Daoy (cell line): ENCODE measurements at places on chromosomes 11 and 22. TPM values are rescaled to one million over a fixed set of nuclear protein-coding genes. Genes with fewer than 3 reads are reported as not detected.

GRCh38 chr11:71423181-71423790 lies 24.9 kb downstream of the DHCR7 start:
- no peak for DNase-seq

DNA sequence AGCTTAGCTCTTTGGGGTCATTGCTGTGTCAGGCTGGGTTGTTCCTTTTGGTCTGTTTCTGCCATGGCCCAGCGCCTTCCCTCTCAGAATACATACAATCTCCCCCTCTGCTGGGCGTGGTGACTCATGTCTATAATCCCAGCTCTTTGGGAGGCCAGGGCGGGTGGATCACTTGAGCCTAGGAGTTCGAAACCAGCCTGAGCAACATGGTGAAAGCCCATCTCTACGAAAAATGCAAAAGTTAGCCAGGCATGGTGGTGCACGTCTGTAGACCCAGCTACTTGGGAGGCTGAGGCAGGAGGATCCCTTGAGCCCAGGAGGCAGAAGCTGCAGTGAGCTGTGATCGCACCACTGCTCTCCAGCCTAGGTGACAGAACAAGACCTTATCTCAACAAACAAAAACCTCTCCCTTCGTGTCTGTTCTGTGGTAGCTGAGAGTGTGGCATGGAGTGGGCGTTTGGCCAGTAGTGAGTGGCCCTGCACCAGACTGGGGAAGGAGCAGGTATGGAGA lies 46.7 kb upstream of the RAB1B start:
- peak; percentile 29 for DNase-seq

DNA sequence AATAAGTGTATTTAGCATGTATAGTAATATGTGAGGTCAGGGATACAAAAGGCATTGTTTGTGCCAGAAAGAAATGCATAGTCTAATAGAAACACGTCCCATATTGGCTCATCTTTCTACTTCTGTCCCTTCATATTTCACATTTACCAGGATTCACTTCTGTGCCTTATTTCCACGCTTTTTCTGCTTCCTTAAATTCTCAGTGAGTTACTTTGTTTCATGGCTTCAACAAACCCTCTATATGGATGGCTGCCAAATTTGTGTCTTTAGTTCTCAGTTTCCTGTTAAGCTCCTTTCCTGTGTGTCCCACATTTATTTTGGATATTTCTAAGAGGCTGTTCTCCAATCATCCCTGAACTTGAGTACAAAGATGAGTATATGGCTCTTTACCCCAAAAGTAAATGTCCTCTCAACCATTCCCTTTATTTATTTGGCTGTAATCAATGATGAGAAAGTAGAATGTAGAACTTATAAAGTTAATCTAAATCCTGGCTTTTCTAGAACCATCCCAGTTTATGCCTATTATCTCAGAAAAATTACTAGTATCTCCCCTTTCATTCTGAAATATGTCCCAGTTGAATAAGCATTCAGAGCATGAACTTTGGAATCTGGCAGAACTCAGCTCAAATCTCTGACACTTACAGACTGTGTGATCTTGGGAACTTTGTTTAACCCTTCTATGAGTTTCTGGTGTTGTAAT lies 23.5 kb downstream of the OR8B12 start:
- DNase-seq, result no peak

DNA sequence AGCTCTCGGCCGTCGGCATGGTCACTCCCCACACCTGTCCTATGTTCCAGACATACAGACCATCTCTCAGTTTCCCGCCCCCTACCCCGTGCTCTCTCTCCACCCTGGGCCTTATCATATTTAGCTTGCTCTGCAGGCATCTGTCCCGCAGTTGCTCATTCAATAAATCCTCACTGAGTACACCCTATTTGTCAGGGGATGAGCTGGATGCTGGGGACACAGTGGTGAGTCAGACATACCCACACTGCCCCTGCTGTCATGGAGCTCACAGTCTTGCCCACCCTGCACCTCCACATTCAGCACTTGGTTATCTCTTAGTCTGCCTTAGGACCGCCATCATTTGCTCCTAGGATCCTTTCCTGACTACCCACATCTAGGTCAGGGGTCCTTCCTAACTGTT lies 313.8 kb downstream of the LARGE1 start:
- DNase-seq, result no peak

GRCh38 chr11:84496122-84496521 lies 1131.0 kb downstream of the DLG2 start:
- no peak for DNase-seq

GRCh38 chr11:19455731-19456130 lies 215.0 kb upstream of the E2F8 start:
- DNase-seq, result no peak

- DNase-seq, result no peak
Observed at GRCh38 chr11:118896472-118896913, 12.8 kb downstream of the CXCR5 start.

DNA sequence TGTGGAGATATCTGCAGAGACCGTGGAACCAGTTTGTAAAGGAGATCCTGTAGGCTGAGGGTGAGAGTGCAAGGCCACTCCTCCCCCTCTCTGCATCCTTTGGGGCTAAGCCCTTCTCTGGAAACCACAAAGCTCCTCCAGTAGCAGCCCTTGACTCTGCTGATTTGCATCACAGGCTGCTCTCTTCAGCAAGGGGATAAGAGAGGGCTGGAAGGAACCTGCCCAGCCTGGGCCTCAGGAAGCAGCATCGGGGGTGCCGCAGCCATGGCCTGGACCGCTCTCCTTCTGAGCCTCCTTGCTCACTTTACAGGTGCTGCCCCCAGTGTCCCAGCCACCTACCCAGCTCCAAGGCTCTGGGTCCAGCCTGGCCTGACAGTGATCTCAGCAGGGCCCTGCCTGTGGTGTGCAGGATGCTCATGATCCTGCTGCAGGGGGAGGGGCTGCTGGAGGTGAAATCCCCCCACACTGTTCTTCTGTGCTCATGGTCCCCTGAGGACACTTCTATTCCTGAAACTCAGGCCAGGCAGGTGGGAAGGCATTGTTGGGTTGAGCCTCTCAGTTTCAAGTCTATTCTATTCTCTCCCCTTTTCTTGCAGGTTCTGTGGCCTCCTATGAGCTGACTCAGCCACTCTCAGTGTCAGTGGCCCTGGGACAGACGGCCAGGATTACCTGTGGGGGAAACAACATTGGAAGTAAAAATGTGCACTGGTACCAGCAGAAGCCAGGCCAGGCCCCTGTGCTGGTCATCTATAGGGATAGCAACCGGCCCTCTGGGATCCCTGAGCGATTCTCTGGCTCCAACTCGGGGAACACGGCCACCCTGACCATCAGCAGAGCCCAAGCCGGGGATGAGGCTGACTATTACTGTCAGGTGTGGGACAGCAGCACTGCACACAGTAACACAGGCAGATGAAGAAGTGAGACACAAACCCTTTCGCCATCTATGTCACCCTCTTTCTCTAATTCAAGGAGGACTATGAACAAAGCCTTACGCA lies 68.5 kb upstream of the IGLL5 start:
- no peak for DNase-seq

DNA sequence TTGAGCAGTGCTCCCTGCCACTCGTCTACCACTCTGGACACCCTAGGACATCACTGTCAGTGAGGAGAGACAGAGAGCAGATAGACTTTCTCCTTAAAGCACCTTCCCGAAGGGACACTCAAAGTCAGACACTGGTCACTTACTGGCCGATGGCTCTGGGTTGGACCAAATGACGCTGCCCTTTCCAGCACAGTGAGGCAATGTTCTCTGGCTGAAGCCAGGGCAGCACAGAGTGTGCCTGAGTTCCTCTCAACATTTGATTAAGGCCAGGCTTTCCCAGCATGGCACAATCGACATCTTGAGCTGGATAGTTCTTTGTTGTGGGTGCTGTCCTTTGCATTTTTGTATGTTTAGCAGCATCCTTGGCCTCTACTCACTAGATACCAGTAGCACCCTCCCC lies 206.2 kb downstream of the CSNK2A3 start:
- DNase-seq, result no peak

GRCh38 chr11:62404435-62404834 lies 14.4 kb upstream of the SCGB1A1 start:
- DNase-seq, result no peak

DNA sequence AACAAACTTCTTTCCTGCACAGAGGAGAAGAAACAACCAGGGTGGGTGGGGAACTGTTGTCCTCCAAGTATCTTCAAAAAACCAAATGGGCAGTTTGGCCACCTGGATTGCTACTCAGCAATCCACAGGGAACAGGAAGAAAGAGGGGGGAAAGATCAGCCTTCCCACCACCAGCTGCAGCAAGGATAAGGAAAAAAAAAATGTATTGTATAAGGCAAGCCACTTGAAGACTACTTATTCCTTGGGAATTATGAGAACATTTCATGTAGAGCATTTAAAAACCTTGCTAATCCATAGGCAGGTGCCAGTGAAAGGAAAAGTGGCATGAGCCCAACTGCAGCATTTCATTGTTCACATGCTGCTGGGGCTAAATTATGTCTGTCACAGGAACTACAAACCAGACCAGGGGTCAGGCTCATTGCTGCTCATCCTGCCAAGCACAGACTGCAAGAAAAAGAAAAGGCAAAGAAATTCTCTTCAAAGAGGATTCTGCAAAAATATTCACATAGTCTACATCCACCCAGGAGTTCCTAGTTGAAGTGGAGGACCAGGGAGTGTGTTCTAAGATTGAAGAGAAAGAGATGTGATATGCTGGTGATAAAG lies 2.2 kb downstream of the RAB30 start:
- DNase-seq, result no peak

- DNase-seq, result peak; percentile 29
Observed at GRCh38 chr22:30561402-30562189, 12.9 kb downstream of the GAL3ST1 start.

DNA sequence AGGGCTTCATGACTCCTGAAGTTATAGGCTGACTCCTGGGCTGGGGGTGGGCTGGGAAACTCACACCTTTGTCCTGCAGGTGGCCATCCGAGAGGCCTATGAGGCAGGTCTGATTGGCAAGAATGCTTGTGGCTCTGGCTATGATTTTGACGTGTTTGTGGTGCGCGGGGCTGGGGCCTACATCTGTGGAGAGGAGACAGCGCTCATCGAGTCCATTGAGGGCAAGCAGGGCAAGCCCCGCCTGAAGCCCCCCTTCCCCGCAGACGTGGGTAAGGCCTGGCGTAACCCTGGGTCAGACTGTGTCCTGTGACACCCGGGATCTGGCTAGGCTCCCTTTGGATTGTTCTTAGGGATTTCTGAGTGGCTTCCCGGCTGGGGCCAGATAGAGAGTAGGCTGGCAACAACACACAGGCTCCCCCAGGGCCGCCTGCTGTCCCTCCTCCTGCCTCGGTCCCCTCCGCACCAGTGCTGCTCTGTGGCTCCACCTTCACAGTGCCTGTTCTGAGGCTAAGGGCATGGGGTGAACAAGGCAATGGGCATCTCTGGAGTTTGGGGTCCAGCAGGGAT lies 3.6 kb downstream of the NDUFV1 start:
- DNase-seq, result no peak

DNA sequence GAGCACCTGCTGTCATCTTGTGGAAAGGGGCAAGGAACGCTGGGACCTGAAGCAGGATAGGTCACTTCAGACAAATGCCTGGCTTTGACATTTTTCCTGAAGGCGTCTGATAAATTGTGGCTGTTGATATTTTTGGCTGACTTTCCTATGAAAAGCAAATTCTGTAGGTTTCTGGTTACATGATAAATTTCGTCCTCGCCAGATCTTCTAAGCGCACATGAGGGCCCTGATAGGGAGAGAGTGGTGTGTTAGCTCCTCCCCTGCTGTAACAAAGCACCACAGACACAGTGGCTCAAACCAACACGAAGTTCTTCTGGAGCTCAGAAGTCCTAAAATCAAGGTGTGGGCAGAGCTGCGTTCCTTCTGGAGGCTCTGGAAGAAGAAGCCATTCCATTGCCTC lies 19.6 kb downstream of the APOL4 start:
- no peak for DNase-seq

GRCh38 chr11:130512662-130513061 lies 64.2 kb downstream of the ADAMTS15 start:
- no peak for DNase-seq

DNA sequence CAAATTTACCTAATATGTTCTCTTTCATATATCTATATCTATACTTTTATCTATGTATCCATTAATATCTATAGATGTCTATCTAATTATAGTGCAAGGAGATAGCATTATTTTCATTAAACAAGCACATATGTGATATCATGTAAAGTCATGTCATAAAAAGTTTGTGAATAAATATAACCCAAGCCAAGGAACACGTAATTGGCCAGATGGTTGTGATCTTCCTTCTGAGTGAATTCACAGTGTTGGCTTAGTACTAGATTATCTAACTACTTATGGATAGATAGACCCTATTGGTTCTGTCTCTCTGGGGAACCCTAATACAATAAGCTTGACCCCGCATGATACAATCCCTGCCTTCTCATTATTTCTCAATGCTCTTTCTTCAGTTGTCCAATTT lies 484.4 kb downstream of the LRRC4C start:
- DNase-seq, result no peak

GRCh38 chr22:50251477-50252081 lies 514 bp upstream of the HDAC10 start:
- DNase-seq, result no peak

GRCh38 chr11:31798554-31799434 lies 12.3 kb downstream of the PAX6 start:
- DNase-seq, result no peak

- peak; percentile 59 for DNase-seq
Observed at GRCh38 chr11:116792869-116793771, 1.4 kb upstream of the APOA5 start.

DNA sequence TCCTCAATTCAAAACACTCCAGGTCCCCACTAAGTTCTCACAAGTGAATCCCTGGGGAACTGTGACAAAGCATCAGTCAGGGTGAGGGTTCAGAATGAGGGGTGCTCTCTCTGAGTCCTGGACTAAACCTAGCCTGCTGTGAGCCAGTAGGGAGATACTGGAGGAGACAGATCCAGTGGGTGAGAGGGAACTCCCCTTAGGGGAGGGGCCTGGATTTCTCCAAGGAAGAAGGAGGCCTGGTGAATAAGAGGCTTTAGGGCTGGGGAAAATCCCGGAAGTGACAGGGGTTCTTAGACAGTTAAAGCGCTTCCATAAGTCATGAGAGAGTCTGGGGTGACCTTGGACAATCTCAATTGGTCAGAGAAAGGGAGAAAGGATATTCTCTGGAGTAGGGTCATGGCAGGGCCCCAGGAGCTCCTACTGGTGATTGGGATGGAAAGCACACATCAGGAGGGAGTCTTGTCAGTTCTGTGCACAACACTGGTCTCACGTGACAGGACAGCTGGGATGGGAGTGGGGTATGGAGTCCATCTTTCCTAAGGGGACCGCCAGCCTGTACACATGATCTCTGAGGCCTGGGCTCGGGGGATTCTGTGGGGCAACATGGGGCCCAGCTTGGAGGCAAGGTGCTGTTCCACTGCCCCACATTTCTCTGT lies 1.5 kb downstream of the TBC1D10A start:
- peak; percentile 88 for DNase-seq

The RAG1 gene
- total RNA-seq, result 0.18 and 0.29 TPM in 2 replicates

The KCNE3 gene
- 0.06 TPM in 2 replicates for total RNA-seq

The IGLL5 gene
- total RNA-seq, result not detected in 2 replicates

The RIBC2 gene
- 0.89 and 1.3 TPM in 2 replicates for total RNA-seq

The NAV2 gene
- 1.8 and 2.1 TPM in 2 replicates for total RNA-seq

The CAT gene
- 32.3 and 38.6 TPM in 2 replicates for total RNA-seq

The MUC5AC gene
- not detected in 2 replicates for total RNA-seq

The SHISA8 gene
- total RNA-seq, result not detected in 2 replicates

The BEST1 gene
- 0.65 TPM in 1 of 2 replicates, not detected in the other for total RNA-seq

The EXT2 gene
- total RNA-seq, result 76.7 and 87.0 TPM in 2 replicates
